T1000 (cell line): ENCODE measurements at places on chromosomes 1 and 21.

- DNase-seq = no peak
Measured at GRCh38 chr1:232788235-232788872, 16.9 kb upstream of the MAP10 start.

DNA sequence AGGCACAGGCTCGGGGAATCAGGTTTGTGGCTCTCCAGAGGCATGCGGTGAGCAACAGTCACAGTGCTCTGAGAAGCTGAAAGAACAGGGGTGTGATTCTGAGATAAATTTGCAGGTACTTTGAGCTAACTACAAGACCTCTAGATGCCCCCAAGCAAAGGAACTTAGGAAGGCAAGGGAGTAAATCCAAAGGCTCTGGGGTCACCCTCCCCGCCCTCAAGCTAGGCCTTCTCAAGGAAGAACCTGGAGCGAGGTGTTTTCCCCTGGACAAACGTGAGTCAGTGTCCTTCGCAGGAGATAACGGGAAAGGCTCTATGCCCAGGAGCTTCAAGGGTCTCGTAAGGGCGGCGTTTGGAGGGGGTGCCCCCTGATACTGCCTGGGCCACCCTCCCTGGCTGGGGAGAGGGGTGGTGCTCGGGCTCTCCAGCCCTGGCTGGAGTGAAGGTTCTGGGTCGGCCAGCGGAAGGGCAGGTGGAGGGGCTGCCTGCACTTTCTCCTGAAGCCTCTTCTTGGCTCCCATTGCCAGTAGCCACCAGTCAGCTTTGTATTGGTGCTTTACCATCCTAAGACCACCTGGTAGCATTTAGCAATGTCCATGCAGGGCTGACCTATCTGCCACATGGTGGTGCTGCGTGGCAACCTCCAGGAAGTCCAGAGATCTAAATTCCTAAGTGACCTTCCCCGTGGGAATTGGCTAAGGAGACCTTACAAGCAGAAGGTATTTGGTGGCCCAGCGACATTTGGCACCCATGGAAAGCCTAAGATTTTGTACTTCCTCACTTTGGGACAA lies 44.0 kb downstream of the GPR161 start:
- DNase-seq = no peak

- no peak for DNase-seq
Measured at GRCh38 chr21:29462479-29462878, 163.8 kb downstream of the BACH1 start.

DNA sequence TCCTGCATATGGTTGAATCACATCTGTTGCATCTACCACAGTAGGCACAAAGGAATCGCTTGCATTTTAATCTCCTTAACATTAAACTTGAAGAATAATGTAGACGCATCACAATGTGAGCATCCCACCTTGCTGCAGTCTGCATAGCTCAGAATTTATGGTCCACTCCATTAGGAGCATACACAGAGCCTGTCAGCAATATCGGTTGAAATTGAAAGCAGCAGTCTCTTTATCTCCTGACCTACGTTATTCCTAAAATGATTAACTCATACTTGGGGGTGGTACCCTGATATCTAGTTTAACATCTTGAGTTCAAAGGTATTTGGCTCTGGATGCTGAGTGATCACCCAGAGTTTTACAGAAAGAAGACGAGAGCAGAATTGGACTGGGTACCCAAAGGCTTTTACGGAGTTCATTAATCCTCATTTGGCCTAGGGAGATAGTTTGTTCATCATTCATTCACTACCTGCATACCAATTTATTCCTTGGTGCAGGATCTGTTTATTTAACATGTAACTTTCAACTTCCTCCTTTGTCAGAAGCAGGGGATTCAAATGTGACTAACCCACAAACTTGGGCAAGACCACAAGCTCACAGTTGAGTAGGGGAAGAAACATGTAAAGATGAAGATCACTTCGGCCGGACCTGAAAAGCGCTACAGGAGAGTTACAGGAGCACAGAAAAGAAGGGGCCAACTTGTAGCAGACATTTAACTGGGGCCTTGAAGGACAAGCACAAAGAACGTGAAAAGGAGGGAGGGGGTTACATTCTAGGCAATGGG lies 187.9 kb downstream of the DAB1 start:
- no peak for DNase-seq

DNA sequence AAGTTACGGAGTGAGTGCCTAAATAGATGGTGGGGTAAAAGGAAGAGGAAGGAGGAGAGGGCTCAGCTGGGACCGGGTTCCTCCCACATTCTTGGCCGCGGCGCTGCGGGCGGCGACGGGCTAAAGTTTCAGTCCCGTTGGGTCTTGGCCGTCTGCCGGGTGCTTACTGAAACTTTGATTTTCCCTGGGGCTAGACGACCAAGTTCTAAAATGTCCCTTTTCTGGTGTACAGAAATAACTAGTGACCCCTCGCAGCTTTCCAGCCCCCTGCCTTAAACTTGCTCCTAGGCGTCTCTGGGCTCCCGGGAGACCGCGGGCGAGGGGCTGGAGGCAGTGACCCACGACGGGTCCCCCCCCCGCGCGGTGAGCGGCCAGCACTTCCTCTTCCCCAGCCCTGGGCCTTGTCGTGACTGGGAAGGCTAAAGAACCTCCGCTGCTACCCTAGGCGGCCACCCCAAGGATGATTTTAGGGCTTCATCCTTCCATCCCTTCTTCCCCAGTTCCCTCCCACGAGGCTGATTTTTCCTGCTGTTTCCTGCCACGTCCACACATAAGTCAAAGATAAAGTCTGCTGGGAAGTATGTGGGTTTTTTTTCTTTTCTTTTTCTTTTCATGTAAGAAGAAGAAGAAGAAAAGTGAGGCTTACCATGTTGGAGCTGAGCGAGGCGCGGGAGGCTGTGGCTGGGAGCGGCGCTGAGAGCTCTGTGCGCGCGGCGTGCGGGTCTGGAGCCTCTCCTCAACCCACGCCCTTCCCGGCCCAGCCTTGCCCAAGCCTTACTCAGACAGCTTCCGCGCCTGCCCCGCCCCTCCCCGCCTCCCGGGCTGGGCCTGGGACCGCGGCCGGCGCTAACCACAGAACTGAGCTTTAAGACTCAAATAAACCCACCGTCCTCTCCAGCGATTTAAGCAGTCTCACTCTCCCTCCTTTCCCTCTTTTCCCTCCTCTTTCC lies at the start of gene S100A11:
Gene S100A11 (minus strand): TSS at position 738 of the 950 bp plus-strand sequence. CDS start 89 bp downstream, at position 649.
- peak; percentile 65 for DNase-seq

- no peak for DNase-seq
Measured at GRCh38 chr1:200979574-200980451, 43.7 kb downstream of the KIF21B start.

- DNase-seq = no peak
Measured at GRCh38 chr1:231493421-231494185, 34.9 kb upstream of the TSNAX start.

DNA sequence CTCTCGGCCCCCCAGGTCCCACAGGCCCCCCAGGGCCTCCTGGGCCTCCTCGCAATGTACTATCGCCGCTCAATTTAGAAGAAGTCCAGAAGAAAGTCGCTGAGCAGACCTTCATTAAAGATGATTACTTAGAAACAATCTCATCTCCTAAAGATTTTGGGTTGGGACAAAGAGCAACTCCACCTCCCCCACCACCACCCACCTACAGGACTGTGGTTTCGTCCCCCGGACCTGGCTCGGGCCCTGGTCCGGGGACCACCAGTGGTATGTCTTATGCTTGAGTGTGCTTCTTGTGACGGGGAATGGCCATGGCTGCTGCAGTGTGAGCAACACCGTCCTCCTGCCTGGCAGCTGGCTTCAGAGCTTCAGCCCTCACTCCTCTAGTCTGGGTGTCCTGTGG lies 70.2 kb upstream of the DYNLT5 start:
- DNase-seq = no peak

- no peak for DNase-seq
Measured at GRCh38 chr1:36638268-36638667, 155.6 kb upstream of the CSF3R start.
